CD4-positive, alpha-beta T cell treated with Interleukin-10 for 1 hour (primary cell): ENCODE measurements at places on chromosomes 4 and X.

DNA sequence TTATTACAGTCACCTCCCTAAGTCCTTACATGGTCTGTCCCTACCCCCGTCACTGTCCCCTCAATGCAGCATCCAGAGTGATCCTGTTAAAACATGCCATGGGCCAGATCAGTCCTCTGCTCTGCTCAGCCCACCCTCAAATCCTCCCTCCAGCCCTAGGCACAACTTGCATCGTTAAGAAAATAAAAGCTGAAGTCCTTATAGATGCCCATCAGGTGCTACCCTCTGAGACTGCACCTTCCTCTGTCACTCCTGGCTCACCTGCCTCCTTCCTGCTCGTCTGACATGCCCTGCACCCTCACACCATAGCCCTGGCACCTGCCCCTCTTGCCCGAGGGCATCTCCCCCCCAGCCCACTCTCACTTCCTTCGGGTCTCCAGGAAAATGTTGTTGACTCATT, 4.1 kb downstream of the STK32B start:
- no peak for DNase-seq

DNA sequence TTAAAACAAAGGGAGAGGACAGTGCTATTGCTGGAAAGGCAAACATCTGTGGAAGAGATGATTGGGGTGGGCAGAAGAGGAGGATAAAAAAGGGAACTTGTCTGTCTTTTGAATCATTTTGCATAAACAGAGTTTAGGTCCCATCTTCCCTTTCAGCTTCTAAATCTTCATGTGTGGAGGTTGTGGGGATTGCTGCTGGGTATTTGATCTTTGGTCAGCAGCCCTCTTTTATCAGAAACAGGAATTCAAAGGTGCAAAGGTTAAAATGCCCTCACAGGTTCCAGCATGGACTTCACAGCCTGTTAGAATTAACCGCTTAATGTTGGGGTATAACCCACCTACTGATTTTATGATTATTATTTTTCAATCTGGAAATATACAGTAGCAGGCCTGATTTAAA, 39.5 kb upstream of the TMEM154 start:
- no peak for DNase-seq

GRCh38 chr4:3250438-3250955, 1.5 kb downstream of the MSANTD1 start:
- DNase-seq, result no peak

- no peak for DNase-seq
Observed at GRCh38 chr4:5710065-5710960, 688 bp upstream of the EVC start.

- peak; percentile 3 for DNase-seq
Observed at GRCh38 chr4:145482209-145483037, 770 bp downstream of the SMAD1 start.

DNA sequence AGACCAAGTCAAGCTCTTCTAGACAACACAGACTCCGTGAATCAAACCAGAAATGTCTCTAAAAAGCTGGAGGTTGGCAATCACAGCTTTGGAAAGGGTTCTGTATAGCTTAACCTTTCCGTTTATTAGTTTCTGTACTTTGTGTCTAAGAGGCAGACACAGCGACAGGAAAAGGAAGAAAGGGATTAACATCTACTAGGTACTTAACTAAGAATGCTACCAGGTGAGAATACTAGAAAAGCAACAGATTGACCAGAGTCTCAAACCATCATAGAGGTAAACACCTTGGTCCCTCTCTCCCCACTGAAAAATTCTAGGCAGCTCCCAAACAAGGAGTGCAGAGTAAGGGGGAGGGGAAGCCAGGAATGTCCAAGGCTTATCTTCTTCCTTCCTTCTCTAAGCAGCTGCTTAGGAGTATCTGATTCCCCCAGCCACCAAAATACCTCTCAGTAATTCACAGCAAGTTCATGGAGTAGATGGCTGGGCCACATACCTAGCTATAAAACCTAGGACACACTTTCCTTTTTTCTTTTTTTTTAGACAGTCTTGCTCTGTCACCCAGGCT, 80.8 kb downstream of the APBB2 start:
- no peak for DNase-seq

- DNase-seq, result no peak
Observed at GRCh38 chrX:2262668-2263055, 238.1 kb downstream of the DHRSX start.

DNA sequence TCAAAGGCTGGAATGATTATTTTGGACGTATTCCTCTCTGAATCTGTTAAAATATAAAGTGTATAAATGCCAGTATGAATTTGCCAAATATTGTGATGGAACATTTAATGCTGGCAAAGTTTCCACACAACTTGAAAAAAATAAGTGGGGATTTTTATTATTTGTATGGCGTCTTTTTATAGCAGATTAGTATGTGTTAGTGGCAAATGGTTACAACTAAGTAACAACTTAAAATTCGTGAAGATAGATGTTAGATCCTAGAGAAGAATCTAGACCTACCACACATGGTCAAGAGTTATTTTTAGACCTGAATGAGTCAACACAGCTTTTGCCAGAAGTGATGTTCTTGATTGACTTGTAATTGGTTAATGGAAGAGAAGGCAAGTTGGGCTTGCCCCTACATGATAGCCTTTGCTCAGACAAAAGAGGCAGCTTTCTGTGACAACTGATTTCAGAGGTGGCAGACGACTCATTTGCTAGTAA, 4.8 kb downstream of the CPE start:
- DNase-seq, result no peak

DNA sequence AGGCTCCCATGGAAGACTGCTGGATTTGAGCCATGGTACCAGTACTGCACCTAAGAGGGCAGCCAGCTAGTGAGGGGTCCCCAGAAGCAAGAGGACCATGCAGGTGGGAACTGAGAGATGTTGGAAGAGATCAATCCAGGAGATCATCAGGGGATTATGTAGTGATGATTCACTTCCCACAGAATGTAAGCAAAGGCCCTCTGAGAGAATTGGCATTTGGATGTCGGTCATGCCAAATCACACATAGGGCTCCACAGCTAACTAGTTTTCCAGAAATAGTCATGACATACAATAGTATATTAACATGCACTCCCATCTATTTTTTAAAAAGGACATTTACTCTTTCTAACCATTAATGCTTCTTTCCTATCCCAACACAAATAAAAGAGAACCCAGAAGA, 112.5 kb downstream of the RASGEF1B start:
- DNase-seq, result no peak
